ENCODE measurements at places on chromosomes 2 and 18. TPM values are rescaled to one million over a fixed set of nuclear protein-coding genes. Genes with fewer than 3 reads are reported as not detected.

DNA sequence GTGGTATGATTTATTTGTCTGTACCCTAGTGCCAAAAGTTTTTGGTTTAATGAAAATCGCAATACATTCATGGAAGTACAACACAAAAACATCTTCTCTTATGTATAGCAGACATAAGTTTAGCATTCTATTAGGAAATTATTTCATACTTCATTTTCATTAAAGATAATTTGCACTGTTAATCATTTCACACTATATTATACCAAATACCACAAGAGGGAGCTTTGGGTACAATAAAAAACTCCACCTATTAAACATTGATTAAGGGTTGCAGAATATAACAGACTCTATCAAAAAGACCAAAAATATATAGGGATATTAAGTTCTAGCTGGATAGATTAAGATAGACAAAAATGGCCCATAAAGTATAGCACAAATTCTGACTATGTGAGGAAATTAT is 79.0 kb downstream of the SLC66A3 start:
- no peak for DNase-seq

GRCh38 chr2:26635401-26635800 is 5.8 kb downstream of the CIB4 start:
- DNase-seq: peak; percentile 5

GRCh38 chr2:219314804-219315468 is 5.7 kb upstream of the PTPRN start:
- DNase-seq: no peak

The EDAR gene
- total RNA-seq: not detected

The CFC1 gene
- total RNA-seq: not detected

GRCh38 chr2:197159661-197160211 is 150.8 kb downstream of the ANKRD44 start:
- DNase-seq: no peak

- DNase-seq: no peak
These were observed 74.1 kb downstream of the MMADHC start for GRCh38 chr2:149513461-149513860.

The TIMM21 gene
- total RNA-seq: 31.3 TPM

The AMER3 gene
- total RNA-seq: not detected

DNA sequence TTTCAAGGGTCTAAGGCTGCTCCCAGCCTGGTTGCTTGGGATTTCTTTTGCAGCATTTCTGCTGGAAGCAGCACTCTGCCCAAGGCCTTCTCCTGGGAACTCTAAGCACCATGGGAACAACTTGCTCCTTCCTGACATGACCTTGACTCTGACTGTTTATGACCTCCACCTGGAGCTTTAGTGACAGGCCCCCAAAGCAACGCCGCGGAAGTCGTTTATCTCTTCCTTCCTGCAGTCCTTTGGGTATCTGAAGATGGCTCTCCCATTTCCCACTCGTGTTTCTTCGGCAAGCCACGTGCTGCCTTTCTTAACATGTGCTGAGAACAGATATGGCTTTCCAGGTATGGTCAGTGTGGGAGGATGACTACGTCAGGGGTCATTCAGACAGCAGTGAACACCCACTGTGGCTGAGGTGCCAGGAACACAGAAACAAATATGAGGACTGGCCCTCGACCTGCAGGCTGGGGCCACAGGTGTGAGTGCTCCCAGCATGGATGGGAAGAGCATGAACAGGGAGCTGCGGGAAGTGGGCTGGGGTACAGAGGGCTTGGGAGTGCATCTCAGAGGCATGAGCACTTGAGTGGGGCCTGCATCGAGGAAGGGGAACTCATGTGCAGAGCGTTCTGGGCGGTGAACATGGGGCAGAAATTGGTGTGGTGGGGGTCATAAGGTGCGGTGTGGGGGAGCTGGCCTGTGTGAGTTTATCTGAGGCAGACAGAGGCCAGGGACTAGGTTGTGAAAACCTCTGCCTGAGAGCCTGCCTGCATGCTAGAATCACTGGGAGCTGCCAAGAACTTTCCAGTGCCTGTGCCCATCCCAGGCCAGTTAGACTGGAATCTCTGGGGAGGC is 140.5 kb downstream of the TSN start:
- DNase-seq: no peak

The SLC9A4 gene
- not detected for total RNA-seq

DNA sequence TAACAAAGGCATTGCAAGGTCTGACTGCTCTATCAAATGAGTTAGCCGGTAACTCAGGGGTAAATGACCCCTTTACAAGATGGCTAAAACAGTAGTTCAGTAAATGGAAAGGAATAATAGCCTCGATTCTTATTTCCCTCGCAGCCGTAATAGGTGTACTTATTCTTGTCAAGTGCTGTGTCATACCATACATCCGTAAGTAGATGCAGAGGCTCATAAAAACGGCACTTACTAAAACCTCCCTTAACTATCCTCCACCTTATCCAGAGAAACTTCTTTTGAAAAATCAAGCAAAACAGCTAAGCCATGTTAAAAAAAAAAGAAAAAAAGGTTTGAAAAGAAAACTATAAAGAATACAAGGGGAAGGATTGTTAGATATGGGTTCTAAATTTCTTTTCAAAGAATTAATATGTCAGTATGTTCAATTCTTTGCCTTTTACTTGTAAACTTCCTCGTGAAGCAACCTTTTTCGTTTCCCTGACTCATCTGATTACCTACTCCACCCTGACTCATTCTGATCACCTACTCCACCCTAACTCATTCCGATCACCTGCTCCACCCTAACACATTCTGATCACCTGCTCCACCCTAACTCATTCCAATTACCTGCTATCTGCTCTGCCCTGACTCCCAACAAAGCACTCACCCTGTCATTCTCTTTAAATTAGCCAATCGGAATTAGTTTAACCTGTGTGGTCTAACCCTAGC is 127.5 kb downstream of the SPAG16 start:
- DNase-seq: no peak

GRCh38 chr2:4420032-4420431 is 716.7 kb downstream of the DCDC2C start:
- no peak for DNase-seq

GRCh38 chr2:117917223-117917917 is 96.5 kb downstream of the CCDC93 start:
- DNase-seq: no peak

GRCh38 chr18:22699629-22700028 is 233.5 kb upstream of the RBBP8 start:
- no peak for DNase-seq

DNA sequence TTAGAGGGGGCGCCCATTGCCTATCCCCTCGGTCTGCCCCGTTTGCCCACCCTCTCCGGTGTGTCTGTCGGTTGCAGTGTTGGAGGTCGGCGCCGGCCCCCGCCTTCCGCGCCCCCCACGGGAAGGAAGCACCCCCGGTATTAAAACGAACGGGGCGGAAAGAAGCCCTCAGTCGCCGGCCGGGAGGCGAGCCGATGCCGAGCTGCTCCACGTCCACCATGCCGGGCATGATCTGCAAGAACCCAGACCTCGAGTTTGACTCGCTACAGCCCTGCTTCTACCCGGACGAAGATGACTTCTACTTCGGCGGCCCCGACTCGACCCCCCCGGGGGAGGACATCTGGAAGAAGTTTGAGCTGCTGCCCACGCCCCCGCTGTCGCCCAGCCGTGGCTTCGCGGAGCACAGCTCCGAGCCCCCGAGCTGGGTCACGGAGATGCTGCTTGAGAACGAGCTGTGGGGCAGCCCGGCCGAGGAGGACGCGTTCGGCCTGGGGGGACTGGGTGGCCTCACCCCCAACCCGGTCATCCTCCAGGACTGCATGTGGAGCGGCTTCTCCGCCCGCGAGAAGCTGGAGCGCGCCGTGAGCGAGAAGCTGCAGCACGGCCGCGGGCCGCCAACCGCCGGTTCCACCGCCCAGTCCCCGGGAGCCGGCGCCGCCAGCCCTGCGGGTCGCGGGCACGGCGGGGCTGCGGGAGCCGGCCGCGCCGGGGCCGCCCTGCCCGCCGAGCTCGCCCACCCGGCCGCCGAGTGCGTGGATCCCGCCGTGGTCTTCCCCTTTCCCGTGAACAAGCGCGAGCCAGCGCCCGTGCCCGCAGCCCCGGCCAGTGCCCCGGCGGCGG is 1.7 kb downstream of the MYCN start:
- DNase-seq: no peak

GRCh38 chr2:241852116-241852980 is 6.3 kb downstream of the PDCD1 start:
- DNase-seq: peak; percentile 75

DNA sequence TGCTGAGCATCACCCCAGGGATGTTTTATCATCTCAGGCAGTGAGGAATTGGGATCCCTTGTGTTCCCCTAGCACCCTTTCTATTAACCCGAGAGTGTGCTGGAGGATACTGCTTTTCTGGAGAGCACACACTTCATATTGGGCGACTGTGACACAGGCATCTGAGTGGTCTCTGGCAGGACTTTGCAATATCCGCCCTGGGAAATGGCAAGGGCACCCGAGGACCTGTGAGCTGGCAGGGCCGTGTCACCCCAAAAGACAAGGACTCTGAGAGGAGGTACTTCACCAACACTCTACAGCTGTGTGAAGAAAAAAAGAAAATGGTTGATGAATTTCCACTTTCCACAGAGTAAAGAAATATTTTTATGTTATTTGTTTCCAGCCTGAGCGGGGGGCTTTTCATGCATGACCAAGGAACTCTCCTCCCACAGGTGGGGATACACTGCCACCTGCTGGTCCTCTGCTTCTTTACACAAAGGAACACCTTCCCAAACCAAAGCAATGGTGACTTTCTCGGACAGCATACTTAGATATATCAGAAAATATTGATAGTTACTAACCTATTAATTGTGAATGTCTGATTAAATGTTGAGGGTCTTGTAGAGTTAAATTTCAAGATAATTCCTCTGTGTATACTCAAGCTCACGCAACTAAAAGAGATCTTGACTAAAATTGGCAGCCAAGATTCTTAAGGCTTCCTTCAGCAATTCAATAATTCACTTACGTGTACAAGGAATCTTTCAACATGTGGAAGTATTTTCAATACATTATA is 45.9 kb upstream of the REG3G start:
- no peak for DNase-seq

DNA sequence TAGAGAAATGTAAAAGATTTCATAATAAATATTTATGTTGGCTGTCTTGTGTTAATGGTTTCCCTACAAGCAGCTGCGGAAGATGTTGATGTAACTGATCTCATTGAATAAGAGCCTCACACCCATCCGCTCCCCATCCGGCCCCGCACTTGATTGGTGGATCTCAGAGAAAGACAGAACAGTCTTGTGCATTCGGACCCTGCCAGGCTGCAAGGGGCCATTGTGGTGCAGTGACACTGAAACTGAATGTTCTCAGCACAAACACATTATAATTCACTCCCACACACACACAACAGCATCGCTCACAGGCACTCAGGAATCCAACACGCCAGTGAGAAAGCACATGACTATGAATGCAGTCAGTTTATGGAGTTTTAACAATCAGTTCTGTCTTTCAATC is 47.8 kb downstream of the PRELID3A start:
- no peak for DNase-seq

- DNase-seq: no peak
These were observed 98.7 kb upstream of the CCBE1 start for GRCh38 chr18:59795882-59796281.

DNA sequence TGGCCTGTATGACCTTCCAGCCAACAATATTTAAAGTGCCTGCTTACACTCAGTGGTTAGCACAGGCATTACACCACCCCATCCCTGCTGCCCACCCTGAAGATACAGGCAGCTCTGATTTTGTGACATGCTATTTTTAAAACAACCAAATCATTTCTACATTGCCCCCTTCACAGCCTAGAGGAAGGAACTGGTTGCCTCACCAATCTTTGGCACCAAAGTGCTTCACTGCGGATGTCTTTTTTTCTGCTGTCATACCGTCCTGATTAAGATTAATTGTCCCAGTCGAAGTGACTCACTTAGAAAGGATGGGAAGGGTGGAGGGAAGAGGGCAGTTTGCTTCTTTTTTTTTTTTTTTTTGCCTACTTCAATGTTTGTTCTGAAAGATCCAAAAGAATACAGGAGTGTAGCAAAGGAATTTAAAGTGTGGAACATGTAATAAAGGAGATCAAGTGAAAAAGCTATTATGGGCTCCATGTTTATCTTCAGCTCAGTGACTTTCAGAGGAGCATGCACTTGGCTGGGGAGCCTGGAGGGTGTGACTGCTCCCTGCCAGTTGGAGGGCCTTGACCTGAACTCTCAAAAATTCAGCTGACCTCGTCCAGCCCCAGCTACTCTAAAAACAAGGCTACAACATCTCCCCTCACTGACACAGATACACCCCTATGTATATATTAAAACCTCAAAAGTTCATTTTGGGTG is 501.1 kb upstream of the TNP1 start:
- no peak for DNase-seq

The CCBE1 gene
- 2.1 TPM for total RNA-seq

- no peak for DNase-seq
These were observed 45.2 kb downstream of the USP34 start for GRCh38 chr2:61425605-61426155.

- no peak for DNase-seq
These were observed 245.6 kb downstream of the FAM210A start for GRCh38 chr18:13480571-13481255.

DNA sequence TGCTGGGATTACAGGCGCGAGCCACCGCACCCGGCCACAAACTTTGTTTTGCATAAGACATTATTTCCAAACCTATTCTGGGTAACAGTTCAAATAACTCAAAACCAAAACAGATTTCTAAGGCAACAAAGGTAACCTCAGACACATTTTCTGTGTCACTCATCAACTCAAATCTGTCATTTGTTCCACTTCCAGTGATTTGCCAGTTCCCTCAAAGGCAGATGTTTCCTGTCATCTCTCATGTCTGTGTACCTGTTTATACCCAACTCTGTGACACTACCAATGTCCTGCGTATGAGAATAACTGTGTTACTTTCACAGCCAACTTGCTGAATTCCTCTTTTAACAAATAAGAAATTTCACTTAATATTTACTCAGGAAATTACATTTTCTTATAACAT is 54.4 kb downstream of the SCN3A start:
- DNase-seq: no peak

DNA sequence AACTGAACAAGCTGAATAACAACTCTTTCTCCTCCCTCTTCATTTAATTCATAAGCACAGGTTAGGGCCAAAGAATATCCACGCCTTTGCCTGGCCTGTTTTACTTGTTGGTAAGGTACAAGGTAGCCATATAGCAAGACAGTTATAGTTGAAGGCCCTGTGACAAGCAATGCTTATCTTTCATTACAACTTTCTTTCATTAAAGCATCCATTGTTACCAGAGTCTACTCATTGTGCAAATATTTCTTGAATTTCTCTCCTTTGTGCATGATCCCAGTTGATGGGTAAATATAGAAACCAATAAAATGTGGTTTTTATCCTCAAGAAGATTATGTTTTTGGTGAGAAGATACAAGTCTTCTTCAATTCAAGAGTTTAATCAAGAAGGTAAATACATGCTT is 140.2 kb downstream of the UBE2E3 start:
- DNase-seq: no peak

DNA sequence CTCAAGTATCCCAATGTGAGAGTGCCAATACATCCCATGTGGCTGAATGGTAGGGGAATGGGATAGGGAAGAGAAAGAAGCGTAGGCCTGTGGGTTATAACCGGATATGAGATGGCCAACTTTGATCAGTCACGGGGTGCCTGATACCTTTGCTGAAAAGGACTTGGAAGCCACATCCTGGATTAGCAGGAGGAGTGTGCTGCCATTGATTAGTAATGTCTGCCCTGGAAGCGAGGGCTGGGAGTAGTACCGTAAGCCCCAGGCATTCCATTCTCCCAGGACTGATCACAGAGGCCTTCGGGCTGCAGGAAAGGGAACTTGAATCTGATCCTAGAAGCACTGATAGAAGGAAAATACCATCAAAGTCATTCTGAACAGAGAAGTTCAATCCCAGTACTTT is 218.5 kb downstream of the TFCP2L1 start:
- DNase-seq: no peak

GRCh38 chr2:237097911-237098702 is 12.4 kb downstream of the COPS8 start:
- no peak for DNase-seq

Data from posterior vena cava (tissue), 2 donors.